ENCODE measurements at places on chromosomes 1 and 21.

DNA sequence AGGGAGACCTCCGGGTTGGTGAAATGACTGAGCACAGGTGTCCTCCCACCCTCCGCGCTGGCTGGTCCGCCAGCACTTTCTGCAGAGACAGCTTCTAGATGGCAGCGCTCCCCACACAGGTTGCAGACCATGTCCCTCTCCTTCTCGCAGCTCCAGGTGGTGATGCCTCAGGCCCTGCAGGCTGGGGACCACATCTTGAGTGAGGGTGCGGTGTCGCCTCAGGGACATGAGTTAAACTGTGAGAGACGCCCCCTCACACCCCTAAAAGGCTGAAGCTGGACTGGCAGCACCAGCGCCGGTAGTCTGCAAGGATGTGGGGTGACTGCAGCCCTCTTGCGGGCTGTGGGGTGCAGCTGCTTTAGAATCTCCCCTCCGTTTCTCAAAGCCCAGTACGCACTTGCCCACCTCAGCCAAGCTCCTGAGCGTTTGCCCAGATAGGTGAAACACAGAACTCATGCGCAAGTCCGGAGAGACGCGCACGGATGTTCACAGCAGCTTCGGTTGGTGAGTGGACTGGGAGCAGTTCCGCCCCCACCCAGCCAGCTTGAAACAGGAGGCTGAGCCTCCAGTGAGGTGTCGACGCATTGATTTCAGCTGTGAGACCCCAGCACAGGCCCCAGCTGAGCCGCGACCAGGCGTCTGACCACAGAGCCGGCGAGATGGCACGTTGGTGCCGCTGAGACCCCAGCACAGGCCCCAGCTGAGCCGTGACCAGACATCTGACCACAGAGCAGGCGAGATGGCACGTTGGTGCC, 28.6 kb downstream of the COL6A1 start:
- no peak for DNase-seq

DNA sequence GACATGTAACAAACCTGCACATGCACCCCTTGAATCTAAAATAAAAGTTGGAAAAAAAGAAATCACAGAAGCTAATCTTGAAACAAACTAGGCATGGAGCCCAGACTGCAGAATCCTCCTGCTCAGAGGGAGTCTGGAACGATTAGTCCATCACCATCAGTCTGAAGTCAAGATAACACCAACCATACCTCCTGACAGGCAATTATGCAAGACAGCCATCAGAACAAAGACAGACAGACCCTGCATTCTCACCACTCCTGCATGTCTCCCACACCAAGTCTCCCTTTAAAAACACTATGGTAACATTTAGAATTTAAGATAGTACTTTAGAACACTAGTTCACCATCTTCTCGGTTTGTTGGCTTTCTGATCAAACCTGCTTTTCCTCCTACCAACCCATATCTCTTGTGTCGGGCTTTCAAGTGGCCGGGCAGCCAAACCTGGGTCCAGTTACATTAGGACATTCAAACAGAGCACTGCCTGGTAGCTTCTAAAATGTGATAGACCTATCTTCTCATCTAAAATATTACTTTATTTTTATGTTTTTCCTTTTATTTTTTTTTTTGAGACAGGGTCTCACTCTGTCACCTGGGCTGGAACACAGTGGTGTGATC, 10.1 kb downstream of the YARS1 start:
- no peak for DNase-seq

DNA sequence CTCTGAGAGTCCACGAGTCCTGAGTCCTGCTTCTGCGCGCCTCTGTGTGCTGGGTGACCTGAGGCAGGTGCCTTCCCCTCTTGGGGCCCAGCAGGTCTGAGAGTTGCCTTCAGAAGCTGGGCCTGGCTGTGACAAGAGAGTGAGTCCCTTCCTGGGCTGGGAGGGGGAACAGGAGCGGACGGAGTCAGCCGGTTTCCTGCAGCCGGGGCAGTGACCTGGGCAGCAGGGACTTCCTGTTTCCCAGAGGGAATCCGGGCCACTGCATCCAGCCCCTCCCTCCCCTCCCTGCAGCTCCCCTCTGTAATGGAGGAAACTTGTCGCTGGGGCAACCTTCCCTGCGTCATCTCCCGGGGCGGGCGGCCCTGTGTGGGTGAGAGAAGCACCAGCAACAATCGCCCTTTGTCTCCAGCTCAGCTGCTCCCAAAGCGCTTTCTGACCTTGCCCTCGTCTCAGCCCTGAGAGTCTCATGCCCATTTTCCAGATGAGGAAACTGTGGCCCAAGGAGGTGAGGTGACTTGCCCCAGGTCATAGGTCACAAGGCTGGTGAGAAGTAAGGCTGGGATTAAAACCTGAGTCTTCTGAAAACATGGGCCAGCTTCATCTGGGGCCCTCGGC, 61.1 kb downstream of the SDC3 start:
- DNase-seq = peak; percentile 83

GRCh38 chr21:23215261-23215660, 2217.1 kb downstream of the NCAM2 start:
- no peak for DNase-seq

- no peak for DNase-seq
These were observed 131.6 kb downstream of the DMRTB1 start for GRCh38 chr1:53590531-53591515.

- DNase-seq = no peak
These were observed 28.2 kb downstream of the BATF3 start for GRCh38 chr1:212671342-212672031.

DNA sequence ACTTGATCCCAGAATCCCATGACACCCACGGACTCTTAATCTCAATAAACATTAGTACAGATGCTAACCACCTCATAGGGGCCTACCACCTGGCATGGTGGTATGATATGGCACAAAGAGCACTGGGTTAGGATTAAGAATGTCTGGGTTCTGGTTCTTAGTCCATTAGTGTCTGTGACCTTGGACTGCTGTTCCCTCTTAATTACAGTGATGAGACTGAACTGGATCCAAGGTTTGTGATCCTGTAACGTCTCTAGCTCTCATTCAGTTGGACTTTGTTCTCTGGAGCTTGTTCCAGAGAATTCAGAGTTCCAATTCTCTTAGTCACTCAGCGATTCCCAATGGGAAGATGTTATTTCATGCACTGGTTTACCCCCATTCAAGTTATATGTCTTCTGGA, 23.6 kb upstream of the PIGC start:
- no peak for DNase-seq

GRCh38 chr1:1862905-1863547, 27.9 kb downstream of the GNB1 start:
- DNase-seq = no peak

GRCh38 chr1:196466166-196466565, 142.1 kb downstream of the KCNT2 start:
- no peak for DNase-seq

DNA sequence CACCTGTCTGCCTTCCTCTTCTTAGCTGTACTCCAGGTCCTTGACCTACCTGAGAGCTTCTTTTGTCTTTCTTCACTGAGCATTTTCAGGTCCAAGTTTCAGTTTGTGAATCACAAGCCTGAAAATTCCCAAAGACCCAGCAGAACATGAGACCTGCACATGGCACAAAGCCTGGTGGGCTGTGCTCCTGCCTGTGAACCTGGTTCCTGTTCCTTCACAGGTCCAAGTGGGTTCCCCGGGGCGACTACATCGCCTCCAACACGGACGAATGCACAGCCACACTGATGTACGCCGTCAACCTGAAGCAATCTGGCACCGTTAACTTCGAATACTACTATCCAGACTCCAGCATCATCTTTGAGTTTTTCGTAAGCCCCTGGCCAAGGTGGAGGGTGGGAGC, 42.1 kb upstream of the SARS1 start:
- no peak for DNase-seq

DNA sequence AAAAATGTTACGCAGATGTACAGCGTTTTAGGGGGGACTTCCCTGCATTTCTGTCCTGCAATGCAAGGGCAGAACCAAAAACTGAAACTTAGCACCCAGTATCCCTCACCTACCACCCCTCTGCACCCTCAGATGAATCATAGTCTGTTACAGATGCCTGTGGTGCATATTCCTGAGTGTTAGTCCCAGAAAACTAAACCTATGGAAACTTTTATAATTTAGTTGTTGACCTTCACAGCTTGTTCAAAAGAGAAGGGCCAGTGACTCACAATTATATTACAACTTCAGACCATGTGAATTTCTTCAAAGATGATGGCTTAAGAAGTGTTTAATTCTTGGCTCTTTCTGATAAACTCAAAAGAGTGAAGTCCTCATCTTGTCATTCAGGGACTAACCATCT, 5.8 kb downstream of the PTGER3 start:
- no peak for DNase-seq

DNA sequence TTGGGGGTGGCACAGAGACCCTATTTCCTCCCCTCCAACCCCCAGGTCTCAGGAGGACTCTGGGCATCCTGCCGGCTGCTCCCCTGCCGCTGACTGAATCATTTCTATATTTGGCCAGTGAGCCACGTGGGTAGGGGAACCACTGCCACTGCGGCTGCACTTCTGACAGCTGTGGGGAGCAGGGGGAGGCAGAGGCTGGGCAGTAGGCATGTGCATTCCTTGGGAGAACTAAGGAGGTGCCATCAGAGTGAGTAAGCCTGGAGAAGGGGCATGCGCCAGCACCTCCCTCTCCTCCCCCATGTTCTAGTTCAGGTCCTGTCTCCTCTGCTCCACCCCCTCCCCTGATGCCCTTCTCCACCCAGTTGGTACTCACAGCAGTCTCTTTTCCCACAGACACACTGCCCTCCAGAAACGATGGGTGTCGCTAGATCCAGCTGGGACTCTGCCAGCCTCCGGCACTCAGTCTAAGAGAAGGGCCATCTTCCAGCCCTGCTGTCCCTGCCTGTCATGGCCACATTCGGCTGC, 12.0 kb downstream of the PPFIA4 start:
- peak; percentile 83 for DNase-seq

DNA sequence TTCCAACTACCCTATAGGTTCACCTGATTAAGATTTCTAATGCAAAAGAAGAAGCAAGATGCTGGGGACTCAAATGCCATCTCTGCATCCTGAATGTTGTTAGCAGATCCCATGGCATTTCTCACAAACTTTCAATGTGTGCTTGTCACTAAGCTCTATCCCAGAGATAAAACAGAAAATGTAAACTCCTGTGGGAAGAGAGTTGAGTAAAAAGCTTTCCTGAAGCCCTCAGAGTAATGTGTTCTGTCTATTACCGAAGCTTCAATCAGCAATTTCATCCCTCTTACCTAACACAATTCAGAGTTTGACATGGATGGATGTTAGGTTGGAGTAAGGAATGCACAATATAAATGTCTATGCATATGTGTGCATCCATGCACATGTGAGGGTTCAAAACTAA, 829.9 kb upstream of the PRMT6 start:
- DNase-seq = no peak

GRCh38 chr21:30193201-30193600, 22.7 kb downstream of the CLDN8 start:
- no peak for DNase-seq

GRCh38 chr1:27542463-27543273, 52.7 kb upstream of the WASF2 start:
- DNase-seq = peak; percentile 72

GRCh38 chr1:183739741-183740271, 65.1 kb upstream of the RGL1 start:
- no peak for DNase-seq

DNA sequence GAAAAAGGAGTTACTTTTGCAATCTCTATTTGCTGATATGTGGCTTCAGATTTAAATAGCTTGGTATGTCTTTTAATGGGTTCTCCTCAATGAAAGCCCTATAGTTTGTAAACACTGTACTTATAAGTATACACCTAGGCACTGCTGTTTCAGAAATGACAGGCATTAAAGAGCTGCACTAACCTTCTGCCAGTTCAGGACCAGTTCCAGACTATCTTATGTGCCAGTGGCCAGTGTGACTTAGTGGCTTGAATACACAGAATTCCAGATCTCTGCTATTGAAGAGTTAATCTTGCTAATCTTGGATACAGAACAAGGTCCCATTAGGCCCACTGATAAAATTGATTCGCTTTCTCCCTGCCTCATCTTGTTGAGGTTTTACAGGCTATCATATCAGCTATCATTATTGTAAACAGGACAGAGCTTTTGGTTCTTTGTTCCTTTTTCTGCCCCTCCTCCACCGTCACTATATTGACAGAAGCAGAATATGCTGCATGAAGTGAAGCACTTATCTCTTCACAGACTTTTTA, 337.5 kb downstream of the LRRIQ3 start:
- DNase-seq = no peak

DNA sequence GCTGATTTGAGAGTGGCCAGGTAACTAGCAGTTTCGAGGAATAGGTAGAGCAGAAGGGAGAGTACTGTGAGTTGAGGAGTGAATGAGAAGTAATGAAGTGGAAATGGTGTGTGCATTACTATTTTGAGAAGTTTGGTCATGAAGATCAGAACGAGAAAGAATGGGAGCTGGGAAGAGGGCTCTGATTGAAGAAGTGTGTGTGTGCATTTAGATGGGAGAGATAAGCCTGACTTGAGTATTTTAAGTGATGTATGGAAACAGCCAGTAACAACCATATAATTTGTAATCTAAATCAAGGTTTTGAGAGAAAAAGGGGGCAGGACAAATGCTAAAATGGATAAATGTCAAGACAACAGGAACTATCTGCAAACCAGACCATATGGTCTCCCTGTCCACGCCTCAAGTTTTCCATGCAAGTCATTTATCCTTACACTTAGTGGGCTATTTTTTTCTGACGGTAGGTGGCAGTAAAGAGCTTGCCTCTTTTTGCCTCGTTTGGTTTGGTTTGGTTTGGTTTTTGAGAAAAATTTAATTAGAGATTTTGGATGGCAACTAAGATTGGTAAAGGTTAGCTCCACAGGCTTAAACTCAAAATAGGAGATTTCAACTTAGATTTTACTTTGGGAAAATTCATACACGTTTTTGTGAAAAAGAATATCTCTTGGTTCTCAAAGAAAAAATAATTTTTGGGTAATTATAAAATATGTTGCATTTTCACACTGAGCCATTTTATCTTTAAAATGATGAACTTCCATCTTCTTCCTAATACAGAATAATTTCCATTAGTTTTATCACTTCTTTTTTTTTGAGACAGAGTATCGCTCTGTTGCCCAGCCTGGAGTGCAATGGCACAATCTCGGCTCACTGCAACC, 9.5 kb upstream of the B3GALNT2 start:
- no peak for DNase-seq

- no peak for DNase-seq
These were observed 78.4 kb downstream of the SMYD3 start for GRCh38 chr1:246428542-246429308.

DNA sequence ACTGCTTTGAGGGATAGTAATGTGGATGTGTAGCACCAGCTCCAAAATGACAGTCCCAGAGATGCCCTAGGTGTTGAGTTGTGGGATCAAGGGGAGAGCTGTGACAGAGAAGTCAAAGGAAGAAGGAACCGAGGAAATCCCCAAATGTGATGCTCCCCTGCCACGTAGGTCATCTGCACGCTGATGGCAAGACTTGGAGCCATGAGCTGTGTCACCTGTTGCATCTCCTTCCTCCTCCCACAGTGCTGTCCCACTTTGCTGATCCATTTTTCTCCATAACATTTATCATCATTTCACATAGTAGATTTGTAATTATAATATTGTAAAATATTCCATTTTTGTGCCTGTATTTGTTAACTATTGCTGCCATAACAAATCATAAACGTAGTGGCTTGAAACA, 17.6 kb upstream of the RCAN1 start:
- no peak for DNase-seq

GRCh38 chr1:241270016-241270415, 87.0 kb downstream of the RGS7 start:
- no peak for DNase-seq

Measured in left ventricle myocardium superior (tissue), 1 donor.